ENCODE measurements at places on chromosomes 2 and 18. TPM values are rescaled to one million over a fixed set of nuclear protein-coding genes. Genes with fewer than 3 reads are reported as not detected.

CABLES1 gene
- 10.3 TPM for polyA plus RNA-seq

GRCh38 chr2:151851761-151852160 is 23.5 kb upstream of the ARL5A start:
- DNase-seq, result no peak
- no peak overlapping the region for H3K4me3 ChIP-seq
- no peaks in the 10 kb centered on the region for H3K36me3 ChIP-seq
- no peak overlapping the region for H3K27ac ChIP-seq

DNA sequence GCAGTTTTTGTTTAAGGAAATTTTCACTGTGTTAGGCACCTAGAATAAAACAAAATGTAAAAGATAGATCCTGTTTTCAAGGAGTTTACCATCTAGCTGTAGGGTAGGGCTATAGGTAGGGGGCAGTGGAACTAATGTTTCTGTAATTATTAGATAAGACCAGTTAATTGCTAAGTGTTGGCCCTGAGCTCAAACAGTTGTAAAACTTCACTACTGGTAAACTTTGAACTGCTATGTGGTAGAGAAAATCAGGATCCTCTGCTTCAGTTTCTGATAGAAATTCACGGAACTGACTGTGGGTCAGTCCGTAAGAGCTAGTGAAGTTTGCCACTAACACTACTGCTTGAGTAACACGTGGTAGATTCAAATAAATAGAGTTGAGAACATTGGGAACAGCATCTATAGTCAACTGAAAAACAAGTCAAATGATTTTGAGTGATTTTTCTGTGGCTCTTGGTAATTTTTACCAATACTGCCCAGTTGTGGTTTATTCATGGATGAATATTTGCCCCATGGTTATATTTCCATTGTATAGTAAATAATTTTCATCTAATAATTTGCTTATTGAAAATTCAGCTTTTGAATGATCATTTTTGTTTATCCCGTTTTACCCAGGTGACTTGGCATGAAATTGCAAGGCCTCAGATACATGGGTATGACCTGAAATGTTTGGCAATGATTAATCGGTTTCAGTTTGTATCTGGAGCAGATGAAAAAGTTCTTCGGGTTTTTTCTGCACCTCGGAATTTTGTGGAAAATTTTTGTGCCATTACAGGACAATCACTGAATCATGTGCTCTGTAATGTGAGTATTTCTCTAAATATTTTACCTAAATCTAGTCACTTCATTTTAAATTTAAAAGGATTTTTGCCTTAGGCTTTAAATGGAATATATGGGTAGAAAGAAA is 26.4 kb downstream of the ELP2 start:
- H3K4me3 ChIP-seq, result no peak overlapping the region
- H3K27ac ChIP-seq, result no peak overlapping the region
- no peaks in the 10 kb centered on the region for H3K27me3 ChIP-seq
- no peaks in the 10 kb centered on the region for H3K4me1 ChIP-seq

- peaks cover 2% of the 10 kb centered on the region for H3K4me1 ChIP-seq
- no peaks in the 10 kb centered on the region for H3K27me3 ChIP-seq
- no peak overlapping the region for H3K27ac ChIP-seq
- peaks cover 7% of the 10 kb centered on the region for H3K36me3 ChIP-seq
Measured at GRCh38 chr2:42614838-42615237, 46.4 kb downstream of the MTA3 start.

DNA sequence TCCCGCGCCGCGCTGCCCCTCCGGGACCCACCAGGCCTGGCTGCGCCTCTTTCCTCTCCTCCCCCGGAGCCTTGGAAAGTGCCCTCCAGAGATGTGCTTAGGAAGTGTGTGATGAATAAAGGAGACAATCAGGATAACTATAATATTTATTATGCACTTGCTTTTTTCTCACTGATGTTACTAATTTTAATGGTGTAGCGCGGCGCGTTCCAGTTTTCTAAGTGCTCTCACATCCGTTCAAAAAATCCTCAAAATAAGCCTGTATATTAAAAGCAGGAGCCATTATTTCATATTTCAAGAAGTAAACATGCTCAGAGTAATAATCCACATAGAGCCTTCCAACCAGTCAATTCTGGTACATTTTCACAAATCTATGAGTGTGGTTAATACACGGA is 941 bp upstream of the MPPE1 start:
- peak overlapping the region; percentile 100 for H3K27ac ChIP-seq
- H3K27me3 ChIP-seq, result no peaks in the 10 kb centered on the region
- H3K36me3 ChIP-seq, result no peaks in the 10 kb centered on the region
- peak overlapping the region; percentile 88 for H3K4me3 ChIP-seq
- H3K4me1 ChIP-seq, result peaks cover 4% of the 10 kb centered on the region

Data from lung (tissue), 17 donors.